MCF 10A (cell line): ENCODE measurements at places on chromosomes 3 and 15. TPM values are rescaled to one million over a fixed set of nuclear protein-coding genes. Genes with fewer than 3 reads are reported as not detected.

The PLS1 gene
- total RNA-seq, result 7.3 and 9.3 TPM in 2 replicates

DNA sequence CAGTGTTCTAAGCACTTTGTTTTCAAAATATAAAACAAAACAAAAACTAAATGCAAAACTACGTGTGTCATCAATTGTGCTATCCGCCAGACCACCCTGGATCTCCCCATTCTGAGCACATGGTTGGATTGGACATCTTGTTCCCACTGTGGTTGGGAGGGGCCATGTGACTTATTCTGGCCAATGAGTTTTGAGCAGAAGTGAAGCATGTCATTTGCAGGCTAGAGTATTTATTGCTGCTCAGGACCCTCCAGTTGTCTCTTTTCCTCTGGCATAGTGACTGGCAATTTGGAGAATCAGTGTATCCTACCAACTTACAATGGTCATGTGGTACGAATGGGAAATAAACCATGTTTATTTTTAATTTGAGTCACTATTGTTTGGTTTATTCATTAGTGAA is 70.2 kb upstream of the ST8SIA2 start:
- H3K27ac ChIP-seq, result no peak overlapping the region
- no peaks in the 10 kb centered on the region for H3K4me1 ChIP-seq
- H3K36me3 ChIP-seq, result no peaks in the 10 kb centered on the region
- H3K4me3 ChIP-seq, result no peak overlapping the region
- peaks cover 44% of the 10 kb centered on the region for H3K27me3 ChIP-seq

The EPHB3 gene
- total RNA-seq, result 4.0 and 5.4 TPM in 2 replicates

DNA sequence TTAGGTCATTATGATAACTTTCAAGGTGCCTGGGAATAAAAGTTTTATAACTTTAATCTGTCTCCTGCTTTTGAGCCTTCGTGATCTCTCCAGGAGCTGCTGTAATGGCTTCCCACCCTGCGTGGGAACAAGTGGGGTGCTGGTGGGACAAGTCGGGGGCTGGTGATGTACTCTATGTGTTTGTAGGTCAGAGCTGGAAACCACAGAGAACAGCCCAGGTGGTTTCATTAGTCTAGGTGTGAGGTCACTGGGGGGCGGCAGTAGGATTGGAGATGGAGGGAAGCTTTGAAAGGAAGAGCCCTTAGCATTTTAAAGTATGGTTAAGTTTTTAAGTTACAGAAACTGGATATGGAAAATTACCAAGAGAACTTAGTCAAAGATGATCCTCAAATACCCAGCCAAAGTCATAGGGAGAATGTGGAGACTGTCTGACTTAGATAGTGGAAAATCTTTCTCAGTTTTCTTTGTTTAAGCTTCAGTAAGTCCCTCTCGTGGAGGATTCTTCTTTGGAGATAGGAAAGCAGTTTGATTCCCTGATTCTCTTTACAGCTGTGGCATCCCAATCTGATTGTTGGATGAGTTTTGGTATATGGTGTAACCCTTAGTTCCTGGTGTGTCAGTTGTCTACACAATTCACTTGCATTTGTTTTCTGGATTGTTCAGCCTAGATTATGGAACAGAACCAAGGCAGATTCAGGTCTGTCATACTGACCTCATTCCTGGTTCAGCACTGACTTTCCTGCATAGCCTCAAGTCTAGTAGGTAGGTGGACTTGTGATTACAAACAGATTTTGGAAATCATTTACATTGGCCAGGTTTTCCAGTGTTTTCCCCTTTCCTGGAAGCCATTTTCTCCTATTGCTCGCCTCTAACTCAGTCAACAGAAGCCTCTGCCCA is 115.6 kb downstream of the FNDC3B start:
- DNase-seq, result no peak
- H3K4me1 ChIP-seq, result peaks cover 63% of the 10 kb centered on the region
- H3K36me3 ChIP-seq, result peaks cover 19% of the 10 kb centered on the region
- no peak overlapping the region for H3K4me3 ChIP-seq
- H3K27ac ChIP-seq, result no peak overlapping the region
- H3K27me3 ChIP-seq, result no peaks in the 10 kb centered on the region

The HTR3E gene
- not detected in 2 replicates for total RNA-seq

The MESP1 gene
- 0.58 and 1.6 TPM in 2 replicates for total RNA-seq

- DNase-seq, result peak; percentile 37
- H3K27ac ChIP-seq, result no peak overlapping the region
- no peaks in the 10 kb centered on the region for H3K36me3 ChIP-seq
- no peak overlapping the region for H3K4me3 ChIP-seq
Measured at GRCh38 chr15:81548365-81549130, 174.5 kb upstream of the TMC3 start.

The CSTA gene
- total RNA-seq, result 133 and 145 TPM in 2 replicates

The KBTBD12 gene
- total RNA-seq, result not detected in 2 replicates

The ATP10A gene
- total RNA-seq, result not detected in 2 replicates

The PROS1 gene
- 15.6 and 17.4 TPM in 2 replicates for total RNA-seq

The MYL3 gene
- not detected in 2 replicates for total RNA-seq

DNA sequence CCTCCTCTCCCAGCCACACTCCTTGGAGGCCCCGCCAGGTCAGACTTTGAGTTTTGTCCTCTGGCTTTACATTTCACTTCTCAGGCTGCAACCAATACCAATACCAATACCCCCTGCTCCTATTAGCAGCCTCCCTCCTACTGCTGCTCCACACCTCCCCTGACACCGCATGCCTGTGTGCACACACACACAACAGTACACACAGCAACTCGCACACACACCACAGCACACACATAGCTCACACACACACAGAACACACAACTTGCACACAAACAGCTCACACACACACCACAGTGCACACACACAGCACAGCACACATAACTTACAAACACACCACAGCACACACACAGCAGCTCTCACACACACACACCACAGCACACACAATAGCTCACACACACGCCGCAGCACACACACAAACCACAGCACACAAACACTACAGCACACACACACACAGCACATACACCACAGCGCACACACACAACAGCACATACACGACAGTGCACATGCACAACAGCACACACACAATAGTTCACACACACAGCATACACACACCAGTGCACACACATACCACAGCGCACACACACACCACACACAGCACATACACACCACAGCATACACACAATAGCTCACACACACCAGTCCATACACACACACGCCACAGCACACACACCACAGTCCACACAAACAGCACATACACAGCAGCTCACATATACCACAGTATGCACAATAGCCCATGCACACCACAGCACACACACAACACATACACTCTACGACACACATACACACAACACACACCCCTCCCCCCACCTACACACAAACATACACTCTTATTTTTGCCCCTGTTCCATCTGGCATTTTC is 204.7 kb downstream of the UACA start:
- H3K27ac ChIP-seq, result no peak overlapping the region
- no peaks in the 10 kb centered on the region for H3K4me1 ChIP-seq
- no peaks in the 10 kb centered on the region for H3K36me3 ChIP-seq
